ENCODE measurements at places on chromosomes 7 and 10. TPM values are rescaled to one million over a fixed set of nuclear protein-coding genes. Genes with fewer than 3 reads are reported as not detected.

DNA sequence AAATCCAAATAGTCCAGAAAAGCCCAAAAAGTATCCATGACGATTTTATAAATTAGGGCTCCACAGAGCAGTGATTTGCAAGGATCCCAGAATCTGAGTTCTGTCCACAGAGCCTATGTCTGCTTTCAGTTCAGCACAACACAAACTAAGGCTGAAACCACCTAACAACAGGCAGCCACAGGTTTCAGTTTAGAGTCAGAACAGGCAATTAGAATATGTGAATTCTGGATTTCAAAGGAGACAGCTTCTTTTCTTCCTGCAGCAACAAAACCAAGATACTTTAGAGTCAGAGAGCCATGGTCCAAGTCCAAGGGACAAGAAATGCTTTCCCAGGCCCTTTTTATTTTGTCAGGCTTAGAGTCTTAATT, 23.6 kb downstream of the IFIT3 start:
- no peak overlapping the region for H3K4me3 ChIP-seq
- H3K27me3 ChIP-seq = no peaks in the 10 kb centered on the region
- peaks cover 29% of the 10 kb centered on the region for H3K4me1 ChIP-seq
- no peaks in the 10 kb centered on the region for H3K36me3 ChIP-seq

GRCh38 chr10:11015446-11015934, 2.2 kb upstream of the CELF2 start:
- no peak overlapping the region for H3K4me3 ChIP-seq
- no peaks in the 10 kb centered on the region for H3K4me1 ChIP-seq
- no peaks in the 10 kb centered on the region for H3K36me3 ChIP-seq
- peaks cover 11% of the 10 kb centered on the region for H3K27me3 ChIP-seq
- DNase-seq = no peak

- no peak overlapping the region for H3K27ac ChIP-seq
- no peaks in the 10 kb centered on the region for H3K36me3 ChIP-seq
- DNase-seq = no peak
- H3K27me3 ChIP-seq = no peaks in the 10 kb centered on the region
Measured at GRCh38 chr10:80421707-80422536, 13.6 kb downstream of the PRXL2A start.

Gene CYP26A1
- not detected for total RNA-seq

GRCh38 chr7:100584683-100585510, 1.0 kb downstream of the LRCH4 start:
- peaks cover 20% of the 10 kb centered on the region for H3K36me3 ChIP-seq
- no peaks in the 10 kb centered on the region for H3K27me3 ChIP-seq
- H3K4me3 ChIP-seq = peak overlapping the region; percentile 76

Gene ACSL5
- 1.7 TPM for total RNA-seq

Gene PIP
- total RNA-seq = not detected

Gene WDR37
- total RNA-seq = 9.8 TPM

DNA sequence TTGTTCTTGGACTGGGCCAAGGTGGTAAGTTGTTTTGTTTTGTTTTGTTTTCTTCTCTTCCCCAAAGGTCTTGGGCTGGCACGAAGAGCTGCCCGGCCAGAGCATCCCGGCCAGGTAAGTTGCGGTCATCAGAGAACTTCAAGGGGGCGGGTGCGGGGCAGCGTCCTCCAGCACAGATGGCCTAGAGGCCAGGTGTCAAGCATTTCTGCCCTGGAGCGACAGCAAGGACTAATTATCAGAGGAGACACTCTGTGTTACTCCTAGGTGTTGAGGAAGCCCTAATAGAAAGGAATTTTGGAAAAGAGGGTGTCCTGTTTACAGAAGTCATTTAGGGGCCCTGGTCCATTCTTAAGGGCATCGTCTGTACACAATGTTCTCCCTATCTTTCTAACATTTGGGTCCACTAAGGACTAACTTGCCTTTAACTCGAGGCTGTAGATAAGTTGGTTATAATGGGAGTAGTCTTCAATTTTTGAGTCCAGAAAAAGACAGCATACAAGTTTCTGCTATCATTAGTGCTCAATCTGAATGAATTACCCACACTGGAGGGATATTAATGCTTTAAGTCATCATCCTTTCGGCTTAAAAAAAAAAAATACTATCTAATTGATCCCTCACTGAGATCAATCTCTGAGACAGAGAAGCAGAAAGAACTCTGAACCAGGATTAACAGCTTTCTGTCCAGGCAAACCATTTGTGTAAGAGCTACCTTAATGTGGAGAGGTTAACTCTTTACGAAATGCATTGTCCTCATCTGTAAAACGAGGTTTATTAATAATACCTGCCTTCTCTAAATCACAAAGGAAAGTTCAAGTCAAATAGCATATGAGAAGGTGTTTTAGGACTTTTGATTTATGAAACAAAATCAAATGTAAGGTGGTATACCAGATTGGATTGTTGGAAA, 1.5 kb downstream of the ITGB8 start:
- H3K4me1 ChIP-seq = peaks cover 5% of the 10 kb centered on the region
- no peaks in the 10 kb centered on the region for H3K36me3 ChIP-seq

Gene ZEB1
- total RNA-seq = 172 TPM

DNA sequence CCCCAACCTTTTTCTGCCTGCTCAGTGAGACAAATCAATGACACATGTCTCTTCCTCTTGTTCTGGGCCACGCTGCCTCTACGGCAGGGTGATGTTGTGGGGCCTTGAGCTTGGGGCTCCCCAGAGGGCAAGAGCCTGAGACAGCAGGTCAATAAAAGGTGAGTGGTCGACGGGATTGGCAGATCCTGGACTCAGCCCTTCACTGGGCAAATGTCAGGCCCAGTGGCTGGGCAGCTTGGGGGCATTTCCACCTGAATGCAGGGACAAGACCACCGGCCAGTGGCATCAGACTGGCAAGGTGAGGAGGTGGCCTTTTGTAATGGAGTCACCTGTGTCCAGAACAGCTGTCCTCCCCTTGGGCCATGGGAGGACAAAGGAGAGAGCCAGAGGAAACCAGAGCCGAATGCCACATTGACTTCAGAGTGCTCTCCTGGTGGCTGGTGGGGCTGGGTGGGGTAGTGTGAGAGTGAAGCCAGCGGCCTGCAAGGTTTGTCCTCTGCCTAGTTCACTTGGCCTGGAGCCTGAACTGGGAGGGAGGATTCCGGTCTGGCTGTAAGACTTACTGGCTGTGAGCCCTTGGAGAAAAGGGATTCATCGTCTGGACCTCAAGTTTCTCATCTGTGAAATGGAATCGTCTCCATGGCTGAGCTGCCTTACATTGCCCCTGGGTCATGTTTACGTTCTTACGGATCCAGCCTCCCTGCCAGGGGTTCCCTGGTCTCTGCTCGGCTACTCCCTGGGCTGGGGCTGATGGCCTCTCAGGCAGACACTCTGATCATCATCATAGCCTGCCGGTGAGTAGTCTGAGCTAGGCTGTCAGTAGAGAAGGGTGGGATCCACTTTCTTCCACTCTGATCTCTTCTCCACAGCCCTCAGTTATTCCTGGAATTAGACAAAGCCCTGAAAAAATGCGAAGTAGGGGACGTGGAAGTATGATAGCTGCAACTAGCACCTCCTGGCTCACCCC, 25.4 kb upstream of the CRHR2 start:
- no peaks in the 10 kb centered on the region for H3K36me3 ChIP-seq
- no peak overlapping the region for H3K27ac ChIP-seq
- H3K27me3 ChIP-seq = peaks cover 9% of the 10 kb centered on the region
- H3K4me3 ChIP-seq = no peak overlapping the region

DNA sequence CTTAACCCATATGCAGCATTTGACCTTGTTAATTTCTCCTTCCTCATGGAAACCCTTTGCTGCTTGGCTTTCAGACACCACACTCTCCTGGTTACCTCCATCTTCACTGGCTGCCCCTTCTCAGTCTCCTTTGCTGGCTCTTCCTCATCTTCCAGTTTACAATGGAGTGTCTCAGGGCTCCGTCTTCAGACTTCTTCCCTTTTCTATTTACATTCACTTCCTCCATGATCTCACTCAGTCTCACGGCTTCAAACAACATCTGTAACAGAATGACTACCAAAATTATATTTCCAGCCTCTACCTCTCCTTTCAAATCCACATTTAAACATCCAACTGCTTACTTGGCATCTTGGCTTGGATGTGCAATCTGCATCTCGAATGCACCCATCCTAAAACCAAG, 140.4 kb downstream of the DKK1 start:
- H3K4me1 ChIP-seq = no peaks in the 10 kb centered on the region
- no peaks in the 10 kb centered on the region for H3K27me3 ChIP-seq
- no peak overlapping the region for H3K27ac ChIP-seq
- DNase-seq = no peak

Gene STEAP1B
- 10.3 TPM for total RNA-seq

Gene DGKB
- 0.26 TPM for total RNA-seq

GRCh38 chr10:35712486-35712885, 70.4 kb upstream of the FZD8 start:
- no peak for DNase-seq
- no peaks in the 10 kb centered on the region for H3K4me1 ChIP-seq
- no peaks in the 10 kb centered on the region for H3K27me3 ChIP-seq
- no peak overlapping the region for H3K4me3 ChIP-seq

Data from fibroblast of lung (primary cell).